ENCODE measurements at places on chromosomes 4 and X. TPM values are rescaled to one million over a fixed set of nuclear protein-coding genes. Genes with fewer than 3 reads are reported as not detected.

RAB33A gene
- total RNA-seq: not detected

OPHN1 gene
- total RNA-seq: 7.9 TPM

ART3 gene
- 3.0 TPM for total RNA-seq

PHKA1 gene
- total RNA-seq: 9.7 TPM

DNA sequence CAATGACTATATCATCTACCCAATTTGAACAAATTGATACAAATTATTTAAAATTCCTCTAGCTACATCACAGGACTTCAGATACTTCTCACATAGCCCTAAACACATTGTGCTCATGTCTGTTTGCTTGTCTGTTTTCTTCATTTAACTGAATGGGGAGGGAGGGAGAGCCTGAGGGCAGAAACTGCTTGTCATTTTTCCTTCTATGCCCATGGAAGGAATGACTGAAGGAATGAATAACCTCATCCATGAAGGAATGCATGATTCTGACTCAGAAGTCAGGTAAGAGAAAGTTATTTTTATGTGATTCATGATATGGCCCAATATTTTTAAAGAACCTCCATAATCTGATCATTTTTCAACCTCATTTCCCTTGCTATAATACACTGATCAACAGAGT lies 418.0 kb upstream of the PITX2 start:
- no peaks in the 10 kb centered on the region for H3K27me3 ChIP-seq
- no peak for DNase-seq
- no peak overlapping the region for H3K4me3 ChIP-seq
- H3K27ac ChIP-seq: no peak overlapping the region

DNA sequence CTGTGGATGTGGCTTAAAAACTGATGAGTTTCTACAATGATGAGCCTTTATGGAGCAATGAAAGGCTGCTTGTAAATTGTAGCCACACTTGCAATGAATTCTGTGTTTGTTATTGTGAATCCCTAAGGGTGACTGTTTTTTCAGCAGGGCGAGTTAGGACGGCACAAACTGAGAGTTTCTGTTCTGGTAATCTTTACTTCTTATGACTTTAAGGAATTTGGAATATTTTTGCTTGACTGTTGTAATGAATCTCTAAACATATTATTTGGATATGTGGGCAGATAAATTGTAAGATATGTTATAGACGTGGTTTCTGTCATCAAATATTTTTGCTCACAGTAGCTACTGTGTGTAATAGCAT lies 22.2 kb downstream of the RBPJ start:
- no peaks in the 10 kb centered on the region for H3K36me3 ChIP-seq
- H3K4me3 ChIP-seq: no peak overlapping the region
- no peak overlapping the region for H3K27ac ChIP-seq
- no peak for DNase-seq
